MCF 10A (cell line): ENCODE measurements at places on chromosomes 4 and X. TPM values are rescaled to one million over a fixed set of nuclear protein-coding genes. Genes with fewer than 3 reads are reported as not detected.
A peak's percentile ranks its signal among the peaks of the same experiment; 100 is the strongest.

DNA sequence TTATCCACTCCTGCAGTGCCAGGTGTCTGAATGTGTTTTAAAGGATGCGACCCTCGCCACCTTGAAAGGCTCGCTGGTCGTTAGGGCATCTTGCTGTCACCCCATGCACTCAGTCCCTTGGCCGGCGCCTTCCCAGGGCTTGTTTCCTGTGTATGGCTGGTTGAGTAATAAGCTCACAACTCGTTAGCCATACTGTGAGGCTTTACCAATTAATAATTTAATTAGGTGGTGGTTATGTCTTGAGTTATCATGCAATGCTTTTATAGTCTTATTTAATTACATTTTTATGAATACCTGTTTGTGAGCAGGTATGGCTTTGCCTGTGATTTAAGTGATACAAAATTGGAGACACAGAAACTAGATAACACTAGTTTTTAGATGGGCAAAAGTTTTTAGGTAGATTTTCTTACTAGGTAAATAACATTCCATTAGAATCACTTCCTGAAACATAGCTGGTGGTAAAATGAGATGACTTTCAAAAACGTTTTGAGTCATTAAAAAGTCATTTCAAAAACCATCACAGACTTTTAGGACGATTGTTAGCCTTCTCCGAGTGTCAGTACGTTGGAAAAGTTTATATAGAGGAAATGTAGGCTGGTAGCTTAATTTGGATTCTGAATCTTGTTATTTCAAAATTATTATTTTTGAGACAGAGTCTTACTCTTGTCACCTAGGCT is 18.2 kb downstream of the PTTG2 start:
- peak; percentile 49 for DNase-seq

DNA sequence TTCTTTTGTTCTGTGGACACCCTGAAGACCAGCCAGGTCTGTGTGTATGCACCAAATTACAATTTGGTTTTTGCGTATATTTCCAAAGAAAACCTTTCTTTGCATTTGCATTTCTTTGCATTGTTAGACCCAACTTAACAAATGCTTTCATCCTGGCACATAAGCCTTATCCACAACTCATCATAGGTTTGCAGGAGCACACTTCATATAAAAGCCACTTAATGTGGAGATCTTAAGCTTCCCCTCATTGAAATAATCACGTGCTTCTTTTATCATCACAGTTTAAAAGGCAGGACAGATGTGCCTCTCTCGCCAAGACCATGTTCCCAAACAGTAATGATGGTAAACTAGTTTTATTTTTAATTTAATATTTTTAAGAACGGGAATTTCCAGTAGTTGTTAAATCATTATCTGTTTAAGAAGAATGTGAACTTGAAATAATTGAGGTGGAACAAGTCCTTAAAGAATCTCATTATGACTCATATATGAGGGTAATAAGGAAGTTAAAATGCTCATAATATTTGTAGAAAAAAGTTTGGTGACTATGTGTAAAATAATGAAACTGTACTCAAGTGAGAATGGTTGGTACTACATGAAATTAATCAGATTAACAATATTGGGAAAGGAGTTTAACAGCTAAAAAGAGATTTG is 65.5 kb downstream of the GLRA3 start:
- no peak for DNase-seq

- no peak for DNase-seq
Measured at GRCh38 chr4:98602270-98602669, 56.1 kb downstream of the TSPAN5 start.

GRCh38 chr4:186657764-186658163 is 65.9 kb downstream of the FAT1 start:
- DNase-seq, result peak; percentile 34

GRCh38 chr4:3418029-3418762 is 23.6 kb upstream of the HGFAC start:
- DNase-seq, result no peak

- DNase-seq, result peak; percentile 6
Measured at GRCh38 chrX:77493677-77494553, 46.7 kb downstream of the FGF16 start.

GRCh38 chr4:17275836-17276235 is 236.1 kb downstream of the QDPR start:
- DNase-seq, result no peak

Gene CXXC4
- not detected in 2 replicates for total RNA-seq
